ENCODE measurements at places on chromosomes 4 and X. TPM values are rescaled to one million over a fixed set of nuclear protein-coding genes. Genes with fewer than 3 reads are reported as not detected.

Gene DMRTC1
- not detected for total RNA-seq

Gene FABP2
- total RNA-seq, result not detected

Gene ING2
- total RNA-seq, result 13.3 TPM

Gene CPLX1
- 2.5 TPM for total RNA-seq

Gene BGN
- not detected for total RNA-seq

Gene SLC10A6
- not detected for total RNA-seq

Gene CTAG1B
- not detected for total RNA-seq

Gene CAMK2D
- 41.7 TPM for total RNA-seq

Gene GLRA2
- not detected for total RNA-seq

Gene SMIM31
- total RNA-seq, result not detected

Gene PRPS2
- total RNA-seq, result 66.9 TPM

Gene NXF2
- not detected for total RNA-seq

Gene EREG
- not detected for total RNA-seq

Gene NCAPG
- total RNA-seq, result 77.7 TPM

Gene DDX60
- total RNA-seq, result 147 TPM

Gene SSX2
- not detected for total RNA-seq

Gene ZNF81
- total RNA-seq, result 8.0 TPM

Gene LIAS
- 13.0 TPM for total RNA-seq

Gene FAT1
- total RNA-seq, result 0.03 TPM

Gene PDE6B
- total RNA-seq, result 16.4 TPM

Gene LINC00632
- total RNA-seq, result 39.9 TPM
